Activated CD4-positive, alpha-beta T cell treated with anti-CD3 and anti-CD28 coated beads, Interleukin-2, Interleukin-4, amounts not matched to agents 100 ng/mL and 50 ng/mL, durations not matched to agents 16 hours and 8 hours (primary cell): ENCODE measurements at places on chromosomes 1 and 21.

- peak; percentile 52 for DNase-seq
Observed at GRCh38 chr1:19704247-19705113, 39.8 kb downstream of the HTR6 start.

DNA sequence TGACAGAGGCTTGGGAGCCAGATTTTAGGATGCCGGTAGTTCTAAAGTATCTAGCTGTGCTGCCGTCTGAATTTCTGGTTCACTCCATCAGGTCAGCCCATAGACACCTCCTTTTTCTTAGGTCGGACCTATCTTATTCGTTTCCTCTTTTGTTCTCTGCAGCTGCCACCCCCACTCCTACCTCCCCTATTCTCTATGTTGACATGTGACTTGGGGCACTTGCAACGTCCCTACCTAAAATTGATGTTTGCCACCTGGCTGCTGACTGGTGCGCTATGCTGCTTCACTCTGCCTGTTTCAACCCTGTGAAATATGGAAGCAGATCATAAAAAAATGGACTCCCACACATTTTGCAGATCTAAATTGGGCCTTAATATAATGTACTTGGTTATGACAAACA lies 55.3 kb downstream of the PBX1 start:
- DNase-seq, result no peak

GRCh38 chr1:25566176-25566729 lies 22.8 kb downstream of the LDLRAP1 start:
- no peak for DNase-seq

DNA sequence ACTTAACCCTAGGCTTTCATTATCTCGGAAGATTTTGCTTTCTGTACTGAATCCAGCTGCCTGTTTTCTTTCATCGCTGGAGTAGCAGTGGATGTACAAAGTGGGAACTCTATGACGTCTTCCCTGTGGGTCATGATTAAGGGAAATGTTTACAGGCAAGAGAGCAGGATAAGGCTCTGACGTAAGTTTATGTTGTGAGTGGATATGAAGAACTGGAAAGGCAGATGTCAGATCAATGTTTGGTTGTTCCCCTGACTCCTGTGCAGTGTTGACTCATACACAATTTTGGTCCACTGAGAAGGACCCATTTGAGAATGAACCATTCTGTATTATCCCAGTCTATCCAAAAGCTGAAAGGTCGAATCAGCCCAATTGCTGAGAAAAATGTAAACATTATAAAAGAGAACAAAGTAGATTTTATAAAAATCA lies 292.4 kb downstream of the GRIK1 start:
- no peak for DNase-seq

GRCh38 chr1:116321766-116322175 lies 51.3 kb upstream of the ATP1A1 start:
- DNase-seq, result no peak
